ENCODE measurements at places on chromosomes 12 and 14. TPM values are rescaled to one million over a fixed set of nuclear protein-coding genes. Genes with fewer than 3 reads are reported as not detected.

DNA sequence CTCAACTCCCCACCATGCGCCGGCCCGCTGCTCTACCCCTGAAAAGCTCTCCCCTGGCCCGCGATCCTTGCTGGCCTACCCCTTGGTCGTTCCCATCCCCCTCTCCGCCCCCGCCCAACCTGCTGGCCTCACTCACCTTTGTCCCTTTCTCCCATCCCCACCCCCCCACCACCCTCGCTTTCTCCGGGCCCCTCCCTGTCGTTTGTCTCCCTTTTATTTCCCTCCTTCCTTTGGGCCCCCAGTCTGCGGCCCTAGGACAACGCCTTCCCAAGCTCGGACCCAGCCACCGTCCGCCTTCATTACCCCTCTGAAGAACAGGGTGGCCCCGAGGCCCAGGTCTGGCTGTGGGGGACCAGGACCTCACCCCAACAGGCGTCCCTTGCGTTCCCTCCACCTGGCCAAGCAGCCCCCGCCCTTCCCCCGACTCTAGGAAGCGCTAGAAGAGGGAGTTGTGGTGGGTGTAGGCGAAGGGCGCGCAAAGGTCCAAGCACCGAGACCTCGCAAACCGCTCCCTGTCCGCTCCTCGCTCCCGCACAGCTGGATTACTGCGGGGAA, 6.9 kb upstream of the SLC7A7 start:
- no peak for DNase-seq

DNA sequence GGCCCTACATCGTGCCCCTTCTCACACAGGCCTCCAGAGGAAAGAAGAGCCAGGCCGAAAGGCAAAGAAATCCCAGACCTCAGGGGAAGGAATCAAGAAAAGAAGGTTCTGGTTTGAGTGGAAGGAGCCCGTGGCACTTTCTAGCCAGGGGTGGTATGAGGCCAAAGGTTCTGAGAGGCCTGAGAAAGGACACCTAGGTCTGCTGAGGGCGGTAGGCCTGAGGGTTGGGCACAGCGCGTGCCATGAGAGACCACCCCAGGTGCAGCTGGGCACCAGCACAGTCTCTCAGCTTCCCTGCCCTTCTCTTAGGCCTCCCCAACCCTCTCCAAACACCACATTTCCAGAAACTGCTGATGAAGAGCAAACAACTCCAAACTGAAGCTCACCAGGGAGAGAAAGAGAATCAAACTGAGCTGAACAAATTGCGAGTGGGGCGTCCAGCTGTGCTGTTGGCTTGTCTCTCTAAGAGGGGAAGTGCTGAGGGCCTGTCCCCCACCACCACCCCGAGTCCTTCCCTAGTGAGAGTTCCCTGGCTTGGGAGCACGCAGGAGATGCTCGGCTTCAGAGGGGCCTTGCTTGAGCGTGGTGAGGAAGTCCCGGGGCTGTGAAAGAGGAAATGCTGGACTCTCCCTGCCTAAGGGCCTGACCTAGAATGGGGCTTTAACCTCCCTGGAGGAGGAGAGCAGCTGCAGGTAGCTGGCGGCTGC, 184.8 kb downstream of the ZFP36L1 start:
- DNase-seq: no peak

GRCh38 chr12:112422531-112422930, 3.8 kb downstream of the PTPN11 start:
- DNase-seq: no peak

GRCh38 chr14:68232300-68233055, 412.9 kb downstream of the RAD51B start:
- DNase-seq: peak; percentile 62

DNA sequence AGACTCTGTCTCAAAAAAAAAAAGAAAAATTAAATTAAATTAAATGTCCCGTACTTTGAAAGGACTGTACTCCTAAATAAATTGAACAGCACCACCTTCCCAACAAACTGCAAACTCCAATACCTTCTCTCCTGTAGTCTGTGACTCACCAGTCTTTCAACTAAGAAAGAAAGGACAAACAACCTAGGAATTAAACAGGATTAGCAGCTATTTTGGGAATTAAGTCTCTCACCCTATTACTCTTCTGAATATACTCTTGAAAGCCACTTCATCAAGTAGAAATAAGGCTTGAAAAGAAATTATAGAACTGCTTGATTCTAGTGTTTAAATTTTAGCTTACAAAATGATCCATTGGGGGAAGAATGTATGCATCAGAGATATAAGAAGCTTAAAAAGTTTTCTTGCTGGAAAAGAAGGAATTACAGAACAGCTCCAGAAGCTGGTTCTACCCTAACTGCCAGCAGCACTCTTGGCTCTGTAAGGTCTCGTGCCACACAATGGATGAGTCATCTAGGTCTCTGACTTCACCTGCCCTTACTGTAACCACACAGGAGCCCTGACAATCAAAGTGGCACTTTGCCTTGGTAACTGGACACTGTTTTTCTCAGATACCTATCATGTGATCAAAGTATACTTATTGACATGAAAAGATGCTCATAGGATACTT, 57.0 kb upstream of the CERS5 start:
- DNase-seq: peak; percentile 67

- no peak for DNase-seq
Measured at GRCh38 chr14:103735815-103736545, 20.4 kb downstream of the ZFYVE21 start.

GRCh38 chr12:12807970-12808702, 5.0 kb upstream of the DDX47 start:
- DNase-seq: peak; percentile 69

DNA sequence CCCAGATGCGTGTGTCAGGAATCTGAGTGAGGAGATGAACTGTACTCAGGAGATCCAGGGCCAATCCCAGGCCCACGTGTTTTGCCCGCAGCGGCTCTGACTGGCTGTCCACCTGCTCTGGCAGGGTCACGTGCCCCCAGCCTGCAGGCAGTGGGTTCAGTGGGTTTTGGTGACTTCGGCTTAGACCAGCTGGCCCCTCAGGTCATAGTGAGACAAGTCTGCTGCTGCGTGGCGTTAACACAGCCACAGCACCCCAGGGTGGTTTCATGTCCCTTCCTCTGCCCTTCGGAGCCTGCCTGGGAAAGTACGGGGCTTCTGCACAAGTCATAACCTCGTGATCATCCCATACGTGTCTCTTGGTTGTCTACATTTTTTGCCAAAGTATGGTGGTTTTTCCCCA, 2.6 kb downstream of the FBRSL1 start:
- DNase-seq: no peak

- no peak for DNase-seq
Measured at GRCh38 chr12:34335819-34336262, 313.5 kb downstream of the ALG10 start.

DNA sequence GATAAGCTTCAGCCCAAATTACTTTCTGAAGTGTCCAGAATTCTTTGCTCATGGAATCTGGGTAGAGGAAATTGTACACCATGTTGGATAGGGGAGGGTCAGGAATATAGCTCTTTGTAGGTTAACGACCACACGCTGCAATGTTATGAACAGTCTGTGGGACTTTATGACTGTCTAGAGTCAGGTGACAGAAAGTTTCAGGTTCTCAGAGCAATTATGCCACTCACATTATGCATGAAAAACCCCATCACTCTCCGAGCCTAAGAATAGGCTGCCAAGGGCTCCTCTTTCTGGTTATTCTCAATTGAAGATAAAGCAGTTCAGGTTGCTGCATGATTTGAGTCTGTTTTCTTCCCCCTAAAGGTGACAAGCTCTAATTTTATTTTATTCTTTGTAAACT, 430.9 kb downstream of the ATP23 start:
- DNase-seq: no peak

EML5 gene
- 8.1 TPM for total RNA-seq

DNA sequence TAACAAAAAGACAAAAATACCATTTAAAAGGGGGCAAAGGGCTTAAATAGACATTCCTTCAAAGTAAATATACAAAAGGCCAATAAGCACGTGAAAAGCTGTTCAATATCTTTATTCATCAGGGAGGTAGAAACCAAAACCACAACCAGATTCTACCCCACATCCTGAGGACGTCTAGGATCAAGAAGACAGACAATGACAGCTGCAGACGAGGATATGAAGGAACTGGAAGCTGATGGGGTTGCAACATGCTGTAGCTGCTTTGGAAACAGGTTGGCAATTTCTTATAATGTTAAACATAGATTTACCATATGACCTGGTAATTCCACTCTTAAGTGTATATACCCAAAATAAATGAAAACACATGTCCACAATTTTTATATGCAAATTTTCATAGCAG, 85.1 kb upstream of the C14orf180 start:
- DNase-seq: no peak

DNA sequence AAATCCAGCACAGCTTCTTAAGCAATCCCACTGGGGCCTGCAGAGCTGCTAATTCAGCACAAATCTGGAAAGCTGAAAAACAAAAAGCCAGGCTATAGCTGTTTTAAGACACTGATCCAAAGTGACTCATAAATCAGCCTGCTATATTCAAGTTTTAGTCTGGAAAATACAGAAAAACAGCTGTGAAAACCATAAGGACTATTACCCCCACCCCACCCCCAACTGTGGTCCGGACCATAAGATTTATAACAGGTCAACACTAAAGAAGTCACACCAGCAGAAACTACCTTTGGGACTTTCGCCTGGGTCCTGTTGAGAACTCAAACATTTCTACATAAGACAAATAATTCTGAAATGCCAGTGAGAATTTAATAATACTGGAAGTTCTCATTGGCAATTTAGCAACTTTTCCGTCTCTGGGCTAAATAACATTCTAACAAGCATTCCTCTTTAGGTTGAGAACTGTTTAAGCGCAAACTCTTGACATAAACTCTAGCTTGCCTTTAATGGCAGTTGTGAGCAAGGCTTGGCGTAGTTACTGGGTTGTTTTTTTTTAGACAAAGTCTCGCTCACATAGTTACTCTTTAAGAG, 3.3 kb downstream of the LRIG3 start:
- no peak for DNase-seq

DNA sequence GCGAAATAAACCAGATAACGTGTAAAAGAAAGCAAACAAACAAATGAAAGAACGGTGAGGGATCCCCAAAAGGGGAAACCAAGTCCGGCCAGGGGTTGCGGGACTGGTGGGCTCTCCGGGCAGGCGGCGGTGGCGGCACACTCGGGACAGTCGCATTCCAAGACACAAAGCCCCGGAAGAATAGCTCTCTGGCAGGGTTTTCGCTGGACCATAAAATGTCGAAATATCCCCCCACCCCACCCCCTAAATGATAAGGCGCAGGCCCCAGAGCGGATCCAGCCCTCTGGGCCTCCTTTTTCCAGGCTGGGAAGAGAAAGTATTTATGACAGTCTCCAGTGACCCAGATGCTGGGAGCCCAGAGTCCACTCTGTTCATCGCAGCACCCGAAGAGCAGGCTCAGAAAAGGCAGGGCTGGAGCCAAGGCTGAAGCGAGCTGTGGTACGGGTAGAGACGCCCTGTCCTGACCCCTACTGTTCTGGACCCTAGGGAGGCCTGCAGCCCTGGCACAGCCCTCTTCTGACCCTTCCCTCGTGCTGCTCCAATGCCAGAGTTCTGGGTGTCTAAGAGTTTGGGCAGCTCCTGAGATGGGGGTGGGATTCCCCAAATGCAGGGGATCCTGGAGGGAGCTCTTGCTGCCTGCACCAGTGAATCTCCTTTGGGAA, 2.1 kb upstream of the HOXC8 start:
- no peak for DNase-seq

TMEM179 gene
- not detected for total RNA-seq

DNA sequence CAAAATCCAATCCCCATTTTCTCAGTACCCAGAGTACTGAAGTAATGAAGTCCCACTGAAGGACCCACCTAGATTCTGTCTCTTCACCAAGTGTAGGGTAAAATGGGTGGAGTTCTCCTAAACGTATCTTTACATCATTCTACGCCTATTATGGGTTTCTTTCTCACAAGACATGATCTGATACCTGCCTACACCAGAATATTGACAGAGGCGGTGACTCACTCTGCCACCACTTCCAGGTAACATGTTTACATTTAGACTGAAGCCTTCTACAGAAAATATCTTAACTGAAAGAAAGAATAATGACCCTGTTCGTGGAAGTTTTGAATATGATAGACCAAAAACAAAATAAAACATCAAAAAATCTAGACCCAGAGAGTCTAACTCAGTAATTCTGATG, 89.8 kb downstream of the BTG1 start:
- DNase-seq: peak; percentile 81

DNA sequence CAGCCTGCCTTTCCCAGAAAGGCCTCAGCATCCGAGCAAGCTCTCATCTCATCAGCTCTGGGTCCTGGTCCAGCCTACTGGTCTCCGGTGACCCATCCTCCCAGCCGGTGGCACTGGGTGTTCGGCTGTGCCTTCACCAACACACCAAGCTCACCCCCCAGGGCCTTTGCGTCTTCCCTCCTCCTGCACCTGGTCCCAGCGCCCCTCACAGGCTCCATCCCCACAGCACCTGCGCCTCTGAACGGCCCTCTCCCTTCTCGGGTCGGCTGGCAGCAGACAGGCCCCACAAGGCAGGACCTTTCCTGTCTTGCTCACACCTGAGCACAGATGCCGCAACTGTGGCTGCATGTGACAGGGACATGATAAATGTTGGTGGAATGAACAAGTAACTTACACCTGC, 13.1 kb downstream of the P2RX2 start:
- no peak for DNase-seq

- no peak for DNase-seq
Measured at GRCh38 chr12:19245666-19246065, 116.1 kb downstream of the PLEKHA5 start.

C12orf60 gene
- total RNA-seq: 3.0 TPM

MGST1 gene
- total RNA-seq: not detected

DNA sequence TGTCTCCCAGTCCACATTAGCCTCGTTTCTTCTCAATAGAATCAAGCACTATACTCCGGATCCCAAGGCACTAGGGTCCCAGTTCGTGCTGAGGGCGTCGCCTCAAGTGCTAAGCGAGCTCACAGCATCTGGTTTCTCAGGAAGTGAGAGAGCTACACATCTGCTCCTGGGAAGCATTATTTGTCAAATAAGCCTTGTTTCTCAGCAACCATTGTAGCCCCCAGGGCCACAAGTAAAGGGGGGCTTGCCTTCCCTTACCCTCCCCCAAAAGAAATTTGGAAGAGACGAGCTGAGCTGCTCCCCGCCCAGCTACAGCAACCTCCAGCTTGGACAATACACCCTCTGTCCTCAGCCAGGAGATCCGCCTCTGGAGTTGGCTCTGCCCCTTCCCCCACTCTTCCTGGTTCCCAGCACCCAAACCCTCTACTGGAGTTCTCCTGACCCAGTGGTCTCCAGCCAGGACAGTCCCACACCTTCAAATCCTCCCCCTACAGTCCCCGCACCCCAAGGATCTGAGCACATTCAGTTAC, 5.7 kb upstream of the TNS2 start:
- peak; percentile 3 for DNase-seq

DNA sequence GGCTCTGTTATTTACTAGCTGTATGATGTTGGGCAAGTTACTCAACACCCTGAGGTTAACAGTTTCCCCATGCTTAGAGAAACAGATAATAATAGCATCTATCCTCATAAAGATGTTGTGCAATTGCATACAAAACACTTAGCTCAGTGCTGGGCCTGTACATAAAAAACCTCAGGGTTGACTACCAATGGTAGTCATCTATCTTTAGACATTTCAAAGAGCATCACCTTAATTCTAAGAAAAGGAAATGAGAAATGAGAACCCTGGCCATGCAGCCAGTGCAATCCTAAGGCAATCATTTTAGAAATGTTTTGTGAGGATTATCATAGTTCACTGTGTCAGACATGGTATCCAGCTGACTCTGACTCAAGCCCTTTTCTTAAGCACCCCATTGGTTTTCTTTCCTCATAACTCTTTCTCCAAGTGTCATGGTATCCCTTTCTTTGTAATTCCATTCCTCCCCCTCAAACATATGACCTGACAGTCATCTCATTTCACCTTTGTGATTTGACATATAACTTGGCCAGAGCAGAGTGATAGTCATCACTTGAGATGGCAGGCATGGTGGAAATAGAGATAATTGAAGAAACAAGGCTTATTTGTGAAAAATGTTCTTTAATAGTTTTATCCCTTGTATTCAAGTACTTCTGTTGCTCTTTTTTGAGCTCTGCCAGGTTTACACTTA, 29.5 kb upstream of the OSBPL8 start:
- no peak for DNase-seq

All from activated CD4-positive, alpha-beta T cell treated with anti-CD3 and anti-CD28 coated beads for 36 hours (primary cell).